ENCODE measurements at places on chromosomes 2 and 18. TPM values are rescaled to one million over a fixed set of nuclear protein-coding genes. Genes with fewer than 3 reads are reported as not detected.

CNRIP1 gene
- total RNA-seq = 11.6 TPM

DNA sequence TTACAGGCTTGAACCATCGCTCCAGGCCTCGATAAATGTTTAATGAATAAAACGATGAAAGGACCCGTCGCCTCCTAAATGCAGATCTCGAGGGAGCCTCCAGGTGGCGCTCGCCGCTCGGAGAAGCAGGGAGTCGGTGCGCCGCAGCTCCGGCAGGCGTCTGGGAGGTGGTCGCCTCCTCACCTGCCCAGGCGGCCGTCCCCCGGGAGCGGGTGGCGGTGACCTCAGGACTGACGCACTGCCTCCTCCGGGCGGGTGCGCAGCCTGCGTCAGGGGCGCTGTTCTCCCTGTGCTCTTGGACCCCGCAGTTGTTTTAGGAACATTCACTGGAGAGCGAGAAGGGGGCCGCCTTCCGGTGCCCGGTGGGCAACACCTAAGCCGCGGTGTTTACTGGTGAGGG lies 38.6 kb upstream of the POLE4 start:
- DNase-seq = peak; percentile 73

DTNA gene
- total RNA-seq = 13.1 TPM

CABYR gene
- not detected for total RNA-seq

DNA sequence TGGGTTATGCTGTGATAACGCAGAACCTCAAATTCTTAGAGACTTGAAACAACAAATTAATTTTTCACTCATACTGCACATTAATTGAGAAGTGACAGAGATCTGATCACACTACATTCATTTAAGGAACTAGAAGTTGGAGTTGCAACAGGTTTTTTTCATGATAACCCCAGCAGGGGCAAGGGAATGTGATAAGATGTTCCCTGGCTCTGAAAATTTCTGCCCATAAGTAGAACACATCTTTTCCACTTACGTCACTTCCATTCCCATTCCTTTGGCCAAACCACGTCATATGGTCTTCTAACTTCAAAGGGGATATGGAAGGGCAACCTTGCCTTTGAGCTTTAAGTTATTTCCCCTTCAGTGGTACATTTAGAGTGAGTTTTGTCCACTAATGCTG lies 29.7 kb upstream of the PSME4 start:
- no peak for DNase-seq

CIB4 gene
- not detected for total RNA-seq

IL1RN gene
- 10.0 TPM for total RNA-seq

CFLAR gene
- 449 TPM for total RNA-seq

- no peak for DNase-seq
Measured at GRCh38 chr2:101809698-101810097, 112.2 kb downstream of the MAP4K4 start.

DNA sequence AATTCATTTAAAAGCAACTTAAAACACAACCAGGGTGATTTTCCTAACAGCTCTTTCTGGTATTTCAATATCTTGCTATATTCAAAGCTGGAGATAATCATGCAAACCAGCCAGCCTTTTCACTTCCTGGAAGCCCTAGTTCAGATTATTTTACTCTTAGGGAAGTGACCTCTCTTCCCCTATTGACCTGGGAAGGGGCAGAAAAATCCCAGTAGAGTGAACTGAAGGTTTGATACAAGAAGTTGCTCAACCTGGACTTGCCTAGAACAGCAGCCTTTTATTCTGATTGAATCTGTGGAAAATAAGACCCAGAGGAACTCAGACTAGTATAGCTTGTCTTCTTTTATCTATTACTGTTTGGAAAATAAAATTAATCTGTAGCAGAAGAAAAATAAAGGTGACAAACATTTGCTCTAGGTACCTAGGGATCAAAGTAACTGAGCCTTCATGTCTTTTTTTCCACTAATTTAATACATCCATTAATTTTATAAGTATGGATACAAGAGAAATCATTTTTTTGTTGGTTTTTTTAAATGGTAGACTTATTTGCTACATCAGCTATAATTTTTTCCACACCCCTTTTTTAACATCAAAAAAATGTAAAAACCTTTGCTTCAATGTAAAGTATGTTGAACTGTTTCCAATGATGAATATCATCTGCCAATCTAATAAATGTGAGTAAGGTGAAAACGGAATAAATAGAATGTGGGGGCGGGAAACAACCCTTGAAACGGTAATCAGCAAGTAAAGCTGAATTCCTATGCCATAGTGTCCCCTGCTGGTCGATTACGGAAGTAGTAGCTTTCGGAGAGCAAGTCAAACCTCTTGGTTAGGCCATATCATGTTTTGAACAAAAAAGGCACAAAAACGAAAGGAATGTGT lies 629.9 kb downstream of the NRXN1 start:
- DNase-seq = peak; percentile 14

TMEM198 gene
- 1.1 TPM for total RNA-seq

DNA sequence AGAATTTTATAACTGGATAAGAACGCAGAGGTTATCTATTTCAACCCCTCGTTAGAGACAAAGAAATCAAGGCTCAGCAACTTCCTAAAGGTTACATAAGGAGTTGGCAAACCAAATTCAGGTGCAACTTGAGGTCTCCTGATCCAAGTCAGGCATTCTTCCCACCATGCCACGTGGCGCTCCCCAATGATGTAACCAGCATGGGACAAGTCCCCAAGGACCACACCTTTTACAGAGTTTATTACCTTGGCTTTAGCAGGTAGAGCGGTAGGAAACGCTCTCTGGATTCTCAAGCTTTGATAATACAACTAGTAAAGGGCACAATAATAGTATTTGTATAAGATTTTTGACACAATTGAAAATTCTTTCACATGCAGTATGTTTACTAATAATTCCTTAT lies 26.7 kb upstream of the MBOAT2 start:
- DNase-seq = no peak

DNA sequence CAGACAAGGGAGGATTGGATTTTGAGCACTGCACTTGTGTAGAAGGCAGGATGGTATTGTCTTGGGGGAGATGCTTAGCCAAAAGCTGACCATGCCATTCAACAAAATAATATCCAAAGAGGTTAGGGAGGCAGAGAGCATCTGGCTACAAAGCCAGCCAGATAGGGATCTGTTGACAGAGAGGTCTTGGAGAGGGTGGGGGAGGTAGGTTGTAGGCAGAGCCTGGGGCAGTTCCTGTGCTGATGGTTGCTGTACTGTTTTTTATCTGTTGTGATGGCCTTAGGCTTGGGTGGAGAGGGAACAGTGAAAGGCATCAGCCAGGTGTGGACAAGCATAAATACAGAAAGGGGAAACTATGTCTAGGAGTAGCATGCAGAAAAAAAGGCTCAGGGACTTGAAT lies 100.9 kb downstream of the AQP4 start:
- no peak for DNase-seq

GRCh38 chr2:181723731-181724130 lies 43.4 kb upstream of the NEUROD1 start:
- DNase-seq = no peak

CEBPZ gene
- 36.8 TPM for total RNA-seq

- no peak for DNase-seq
Measured at GRCh38 chr18:31819106-31819924, 58.6 kb upstream of the SLC25A52 start.

ATF2 gene
- total RNA-seq = 52.9 TPM

- DNase-seq = peak; percentile 10
Measured at GRCh38 chr2:216918088-216918680, 58.3 kb upstream of the TNP1 start.

GRCh38 chr18:51068105-51068504 lies 38.1 kb downstream of the SMAD4 start:
- no peak for DNase-seq

- no peak for DNase-seq
Measured at GRCh38 chr2:147511491-147511948, 333.3 kb upstream of the ACVR2A start.

CHRNA1 gene
- total RNA-seq = 2.6 TPM

DNA sequence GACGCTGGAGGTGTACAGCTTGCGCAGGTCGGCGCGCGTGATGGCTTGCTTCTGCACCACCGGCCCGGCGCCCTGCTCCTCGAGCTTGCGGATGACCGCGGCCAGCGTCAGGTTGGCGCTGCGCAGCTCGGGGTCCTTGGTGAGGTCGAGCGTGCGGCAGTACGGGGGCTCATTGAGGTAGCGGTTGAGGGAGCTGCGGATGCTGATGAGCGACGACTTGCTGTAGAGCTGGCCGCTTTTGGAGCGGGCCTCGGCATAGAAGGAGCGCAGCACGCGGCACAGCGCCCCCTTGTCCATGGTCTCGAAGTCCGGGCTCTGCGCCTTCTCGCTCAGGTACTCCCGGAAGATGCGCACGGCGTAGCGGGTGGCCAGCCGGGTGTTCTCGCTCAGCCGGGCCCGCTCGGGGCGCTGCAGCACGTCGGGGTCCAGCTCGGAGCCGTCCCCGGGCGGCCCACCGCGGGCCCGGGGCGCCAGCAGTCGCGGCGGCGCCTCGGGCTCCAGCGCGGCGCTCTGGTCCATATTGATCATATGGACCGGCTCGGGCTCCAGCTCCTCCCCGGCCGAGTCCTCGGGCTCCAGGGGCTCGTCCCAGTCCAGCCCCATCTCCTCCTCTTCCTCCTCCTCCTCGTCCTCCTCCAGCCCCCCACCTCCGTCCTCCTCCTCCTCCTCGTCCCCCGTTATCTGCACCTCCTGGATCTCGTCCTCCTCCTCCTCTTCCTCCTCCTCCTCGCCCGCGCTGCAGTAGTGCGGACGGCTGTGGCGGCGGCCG lies 523 bp downstream of the KCTD1 start:
- peak; percentile 60 for DNase-seq

EML6 gene
- 8.2 TPM for total RNA-seq

CFAP210 gene
- not detected for total RNA-seq

DNA sequence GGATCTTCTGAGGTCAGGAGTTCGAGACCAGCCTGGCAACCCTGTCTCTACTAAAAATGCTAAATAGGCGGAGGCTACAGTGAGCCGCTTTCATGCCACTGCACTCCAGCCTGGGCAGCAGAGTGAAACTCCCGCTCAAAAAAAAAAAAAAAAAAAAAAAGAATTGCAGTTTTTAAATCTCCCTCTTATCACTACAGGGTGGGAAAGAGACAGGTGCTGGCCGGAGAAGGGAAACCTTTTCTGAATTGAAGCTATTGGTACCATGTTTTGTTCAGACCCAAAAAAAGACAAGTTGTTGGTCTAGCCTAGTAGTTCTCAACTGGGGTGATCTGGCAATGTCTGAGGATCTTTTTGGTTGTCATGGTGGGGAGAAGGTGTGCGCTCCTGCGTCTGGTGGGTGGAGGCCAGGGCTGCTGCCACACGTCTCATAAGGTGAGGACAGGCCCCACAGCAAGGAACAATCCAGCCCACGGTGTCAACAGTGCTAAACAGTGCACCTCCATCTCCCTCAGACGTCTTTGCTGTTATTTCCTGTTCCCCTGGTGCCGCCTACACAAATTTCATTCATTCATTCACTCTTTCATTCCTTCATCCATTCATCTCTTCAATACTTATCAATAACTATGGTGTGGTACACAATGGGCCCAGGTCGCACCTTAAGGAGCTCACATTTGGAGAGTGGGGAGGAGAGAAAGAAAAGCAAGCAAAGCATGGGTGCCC lies 28.8 kb upstream of the ODC1 start:
- DNase-seq = no peak

- no peak for DNase-seq
Measured at GRCh38 chr18:37574113-37574512, 8.5 kb upstream of the CELF4 start.

MRO gene
- total RNA-seq = 0.16 TPM

DNA sequence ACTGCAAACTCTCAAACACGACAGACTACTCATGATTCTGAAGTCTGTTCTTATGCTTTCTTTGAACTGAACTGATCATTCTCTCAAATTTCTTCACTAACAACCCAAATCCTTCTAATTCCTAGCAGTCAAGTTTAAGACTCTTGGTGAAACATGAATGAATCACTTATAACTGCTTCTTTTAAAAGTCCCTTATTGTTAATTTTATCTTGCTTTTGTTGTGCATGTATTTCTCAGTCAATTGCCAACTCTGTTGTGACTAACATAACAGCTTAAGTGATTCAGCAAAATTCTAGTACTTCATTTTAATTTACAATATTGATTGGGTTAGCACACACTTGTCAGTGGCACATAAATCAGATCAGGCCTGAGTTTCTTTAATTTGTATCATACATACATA lies 357.0 kb upstream of the FSIP2 start:
- no peak for DNase-seq

All from transverse colon (tissue), 4 donors.